GM23248 (cell line): ENCODE measurements at places on chromosomes 16 and 17. TPM values are rescaled to one million over a fixed set of nuclear protein-coding genes. Genes with fewer than 3 reads are reported as not detected.

DNA sequence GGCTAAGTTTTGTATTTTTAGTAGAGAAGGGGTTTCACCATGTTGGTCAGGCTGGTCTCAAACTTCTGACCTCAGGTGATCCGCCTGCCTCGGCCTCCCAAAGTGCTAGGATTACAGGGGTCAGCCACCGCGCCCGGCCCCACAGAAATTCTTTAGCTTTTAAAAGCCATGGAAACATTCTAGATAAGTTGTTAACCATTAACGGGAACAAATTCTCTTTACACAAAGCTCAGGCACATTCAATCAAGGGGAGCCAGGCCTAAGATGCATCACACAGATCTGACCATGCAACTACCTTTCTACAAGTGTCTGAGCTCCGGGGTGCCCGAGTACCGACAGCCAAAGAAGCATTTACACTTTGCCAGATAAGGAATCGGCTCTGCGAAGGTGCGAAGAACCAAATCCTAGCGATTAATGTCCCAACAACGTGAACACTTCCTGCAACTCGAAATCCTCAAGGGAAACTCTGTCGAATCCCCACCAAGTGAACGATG lies 1.0 kb downstream of the EMC8 start:
- no peak for DNase-seq

GRCh38 chr16:69466547-69466946 lies 42.1 kb downstream of the CYB5B start:
- no peak for DNase-seq

DNA sequence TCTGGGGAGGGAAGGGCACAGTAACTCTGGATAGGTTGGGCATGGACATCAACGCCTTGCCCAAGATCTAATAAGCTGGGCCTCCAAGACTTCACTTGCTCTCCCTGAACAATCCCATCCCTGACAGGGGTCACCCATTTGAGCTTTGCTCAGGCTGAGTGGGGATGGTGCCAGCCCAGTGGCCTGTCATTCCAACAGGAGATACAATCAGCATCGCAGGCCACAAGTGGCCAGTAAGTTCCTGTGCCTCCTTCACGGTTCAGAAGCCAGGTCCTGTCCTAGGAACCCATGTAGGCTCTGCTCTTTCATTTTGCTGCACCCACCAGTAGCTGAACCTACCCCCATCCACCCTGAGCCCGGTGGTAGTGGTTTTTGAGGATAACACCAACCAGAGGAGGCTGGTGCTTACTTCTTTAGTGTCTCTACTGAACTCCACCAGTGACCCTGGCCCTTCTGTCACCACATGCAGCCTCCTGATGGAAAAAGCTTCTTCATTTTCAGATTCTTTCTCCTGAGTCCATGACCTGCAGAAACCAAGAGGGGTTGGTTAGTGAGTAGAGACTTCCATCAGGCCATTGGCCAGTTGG lies 14.9 kb downstream of the PLEKHG4 start:
- no peak for DNase-seq

The SPIRE2 gene
- 3.6 TPM in 1 of 2 replicates, not detected in the other for total RNA-seq

DNA sequence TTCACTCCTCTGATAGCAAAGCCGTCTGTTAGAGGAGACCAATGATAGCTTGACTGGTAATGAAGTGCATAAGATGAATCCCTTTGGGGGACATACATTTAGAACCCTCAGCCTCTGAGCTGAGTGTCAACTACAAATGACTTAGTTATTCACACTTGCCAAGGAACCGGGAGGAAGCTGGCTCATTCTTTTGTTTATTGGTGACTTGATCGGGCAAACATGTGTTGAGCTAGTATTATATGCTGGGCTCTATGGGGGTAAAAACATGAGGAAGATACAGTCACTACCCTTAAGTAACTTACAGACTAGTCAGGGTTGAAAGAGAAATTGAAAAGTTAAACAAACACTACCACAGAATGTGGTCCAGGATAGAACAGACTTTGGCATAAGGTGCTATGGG lies 3.0 kb downstream of the CCL16 start:
- no peak for DNase-seq

- DNase-seq, result no peak
Observed at GRCh38 chr17:82278786-82279391, 5.4 kb upstream of the CSNK1D start.

The ADAM11 gene
- 0.22 and 0.63 TPM in 2 replicates for total RNA-seq

DNA sequence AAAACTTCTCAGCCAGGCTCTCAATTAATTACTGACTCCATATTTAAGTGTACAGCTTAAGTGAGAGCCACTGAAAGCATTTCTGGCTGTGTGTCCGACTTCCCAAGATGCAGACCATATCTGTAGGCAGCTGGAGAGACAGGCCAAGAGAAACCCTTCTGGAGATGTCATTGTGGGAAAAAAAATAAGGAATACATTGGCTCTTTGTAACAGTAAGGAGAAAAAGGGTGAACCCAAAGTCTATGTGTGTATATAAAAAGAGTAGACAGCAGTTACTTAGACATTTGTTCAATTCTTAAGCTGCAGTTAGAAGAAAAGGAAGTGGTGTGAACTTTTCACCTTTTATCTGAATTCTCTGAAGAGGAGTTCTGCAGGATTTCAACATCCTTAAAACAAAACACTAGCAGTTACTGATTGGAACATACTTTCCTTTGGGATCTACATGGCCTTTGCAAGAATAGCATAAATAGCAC lies 21.7 kb downstream of the FAM117A start:
- DNase-seq, result no peak

The EIF3C gene
- total RNA-seq, result 105 and 108 TPM in 2 replicates

DNA sequence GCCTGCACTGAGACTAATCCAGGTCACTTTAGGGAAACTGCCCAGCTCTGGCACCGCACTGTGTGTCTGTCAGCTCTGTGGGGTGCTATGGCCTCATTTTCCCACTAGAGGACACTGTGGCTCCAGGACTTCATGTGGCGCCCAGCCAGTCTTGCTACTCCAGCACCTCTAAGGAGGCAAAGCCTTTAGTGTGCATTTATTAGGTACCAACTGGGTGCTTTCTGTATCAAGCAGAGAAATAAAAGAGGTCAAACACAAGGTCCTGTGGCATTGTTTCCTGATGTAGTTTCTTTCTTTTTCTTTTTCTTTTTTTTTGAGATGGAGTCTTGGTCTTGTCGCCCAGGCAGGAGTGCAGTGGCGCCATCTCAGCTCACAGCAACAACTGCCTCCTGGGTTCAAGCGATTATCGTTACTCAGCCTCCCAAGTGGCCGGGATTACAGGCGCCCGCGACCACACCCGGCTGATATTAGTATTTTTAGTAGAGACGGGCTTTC lies 12.5 kb upstream of the RHBDL3 start:
- DNase-seq, result peak; percentile 89

The ASPHD1 gene
- 6.9 and 18.7 TPM in 2 replicates for total RNA-seq

GRCh38 chr17:40124279-40125141 lies 2.7 kb downstream of the MSL1 start:
- DNase-seq, result peak; percentile 46

The TEX14 gene
- total RNA-seq, result not detected in 2 replicates

DNA sequence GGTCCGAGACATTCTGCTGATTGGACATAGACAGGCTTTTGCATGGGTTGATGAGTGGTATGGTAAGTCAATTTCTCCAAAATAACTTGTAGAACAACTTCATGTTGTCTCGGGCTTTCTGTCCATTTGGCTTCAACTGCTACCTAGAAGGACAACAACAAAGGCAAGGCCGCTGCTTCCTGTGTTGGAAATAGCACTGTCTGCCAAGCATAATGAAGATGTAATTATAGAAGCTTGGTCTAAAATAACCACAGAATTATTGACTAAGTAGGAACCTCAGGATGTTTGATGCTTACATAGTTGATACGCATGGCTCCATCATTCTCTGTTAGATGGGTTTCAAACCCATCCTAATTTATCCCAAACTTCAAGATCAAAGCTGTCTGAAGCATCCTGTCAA lies 42.3 kb upstream of the NOL11 start:
- no peak for DNase-seq

The GLP2R gene
- total RNA-seq, result 0.38 TPM in 1 of 2 replicates, not detected in the other

- DNase-seq, result peak; percentile 81
Observed at GRCh38 chr17:18261146-18261515, 669 bp downstream of the MIEF2 start.

GRCh38 chr16:51116353-51116752 lies 34.7 kb downstream of the SALL1 start:
- no peak for DNase-seq

The SYNGR3 gene
- total RNA-seq, result 0.22 and 0.76 TPM in 2 replicates

- DNase-seq, result no peak
Observed at GRCh38 chr16:5604770-5605169, 507.2 kb upstream of the EEF2KMT start.

The DNAI2 gene
- total RNA-seq, result not detected in 2 replicates

The CNTNAP4 gene
- total RNA-seq, result not detected in 2 replicates

- no peak for DNase-seq
Observed at GRCh38 chr16:50801036-50801435, 59.1 kb downstream of the CYLD start.

DNA sequence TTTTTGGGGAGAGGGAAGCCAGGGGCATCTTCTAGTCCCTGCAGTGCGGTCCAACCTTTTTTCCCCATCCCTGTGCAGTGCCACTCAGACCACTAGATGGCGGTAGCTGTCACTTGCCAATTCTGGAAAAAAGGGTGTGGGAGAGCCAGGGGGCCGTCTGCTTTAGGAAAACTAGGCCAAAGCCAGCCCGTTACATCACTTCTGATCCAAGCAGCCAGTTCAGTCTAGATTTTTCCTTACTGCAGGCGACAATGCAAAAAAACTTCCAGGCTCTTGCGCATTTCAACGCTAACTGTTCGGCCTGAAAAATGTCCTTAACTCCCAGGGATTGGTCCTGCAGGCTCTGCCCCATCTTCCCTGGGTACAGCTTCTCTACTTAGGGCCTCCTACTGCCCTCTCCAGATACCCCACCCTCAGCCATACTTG lies 69.2 kb upstream of the CES5A start:
- DNase-seq, result peak; percentile 75

GRCh38 chr16:50699326-50700159 lies 6.1 kb downstream of the NOD2 start:
- DNase-seq, result peak; percentile 75

GRCh38 chr17:17836250-17836817 lies 452 bp downstream of the SREBF1 start:
- DNase-seq, result peak; percentile 97

The KRTAP29-1 gene
- total RNA-seq, result not detected in 2 replicates

- no peak for DNase-seq
Observed at GRCh38 chr16:80547145-80547544, 6.4 kb downstream of the DYNLRB2 start.

The VKORC1 gene
- 444 and 480 TPM in 2 replicates for total RNA-seq

DNA sequence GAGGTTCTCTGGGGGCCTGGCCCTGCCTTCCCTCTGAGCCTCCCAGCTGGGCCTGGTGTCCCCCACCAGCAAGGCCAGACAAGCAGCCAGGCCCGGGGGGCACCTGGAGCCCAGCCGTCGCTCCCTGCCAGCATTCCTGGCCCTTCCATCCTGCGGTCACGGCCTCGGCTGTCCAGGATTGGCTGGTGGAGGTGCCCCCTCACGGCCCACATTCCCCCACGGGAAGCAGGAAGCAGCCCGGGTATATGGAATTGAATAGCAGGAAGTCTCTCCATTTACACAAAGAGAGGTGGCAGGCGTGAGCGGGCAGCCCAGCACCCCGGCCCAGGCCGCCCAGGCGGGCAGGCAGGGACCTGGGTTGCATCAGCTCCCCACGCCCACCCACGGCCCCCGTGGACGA lies 14.5 kb downstream of the TRAF7 start:
- DNase-seq, result no peak

GRCh38 chr16:51797669-51798259 lies 646.7 kb upstream of the SALL1 start:
- DNase-seq, result no peak

GRCh38 chr16:21190599-21190998 lies 20.8 kb downstream of the ZP2 start:
- peak; percentile 45 for DNase-seq

DNA sequence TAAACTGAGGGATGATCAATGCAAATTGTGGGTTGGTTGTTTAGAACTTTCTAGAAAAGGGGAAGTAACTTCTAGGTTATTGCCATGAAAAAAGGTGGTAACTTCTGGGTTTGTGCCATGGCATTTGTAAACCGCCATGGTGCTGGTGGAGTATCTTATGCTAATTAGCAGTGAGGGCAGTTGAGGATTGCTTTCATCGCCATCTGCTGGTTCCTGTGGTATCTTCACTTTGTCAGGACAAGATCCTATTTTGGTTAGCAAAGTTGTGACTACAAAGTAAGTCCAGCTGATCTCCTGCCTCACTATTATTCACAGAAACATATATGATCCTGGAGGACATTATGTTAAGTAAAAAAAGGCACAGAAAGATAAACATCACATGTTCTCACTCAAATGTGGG lies 1332.3 kb downstream of the CDH11 start:
- no peak for DNase-seq

The CD79B gene
- not detected in 2 replicates for total RNA-seq

The CXCL16 gene
- total RNA-seq, result 1.6 and 2.5 TPM in 2 replicates

- peak; percentile 81 for DNase-seq
Observed at GRCh38 chr16:28925386-28926228, 569 bp upstream of the RABEP2 start.

DNA sequence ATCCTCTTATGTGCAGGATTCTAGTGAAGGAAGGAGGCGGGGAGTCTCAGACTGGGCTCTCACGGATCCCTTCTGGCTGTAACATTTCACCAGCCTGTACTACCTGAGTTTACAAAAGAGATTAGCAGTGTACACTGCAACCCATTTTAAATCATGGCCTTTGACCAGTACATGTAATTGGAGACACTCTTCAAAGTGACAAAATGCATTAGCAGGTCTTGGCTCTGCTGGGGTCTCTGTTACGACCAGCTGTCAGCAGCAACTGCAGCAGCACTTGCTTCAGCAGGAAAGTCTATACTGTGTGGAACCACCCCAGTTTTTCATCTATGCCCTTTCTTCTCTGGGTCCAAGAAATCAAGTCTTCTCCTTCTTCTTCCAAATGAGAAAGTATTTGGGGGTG lies 322.8 kb upstream of the ASIC2 start:
- no peak for DNase-seq

- DNase-seq, result no peak
Observed at GRCh38 chr16:10878328-10878643, 1.3 kb downstream of the CIITA start.

GRCh38 chr17:81419886-81420768 lies 24.9 kb downstream of the BAHCC1 start:
- peak; percentile 50 for DNase-seq

The NPIPB6 gene
- total RNA-seq, result 0.32 TPM in 1 of 2 replicates, not detected in the other

The KRTAP4-5 gene
- not detected in 2 replicates for total RNA-seq

- DNase-seq, result no peak
Observed at GRCh38 chr17:69438776-69439175, 24.3 kb downstream of the MAP2K6 start.

GRCh38 chr17:28908640-28909167 lies 5.8 kb upstream of the DHRS13 start:
- DNase-seq, result peak; percentile 83
